Bronchial smooth muscle cell (primary cell): ENCODE measurements at places on chromosomes 6 and 20. TPM values are rescaled to one million over a fixed set of nuclear protein-coding genes. Genes with fewer than 3 reads are reported as not detected.

The OTOR gene
- not detected in 2 replicates for total RNA-seq

The CD109 gene
- 31.4 and 55.3 TPM in 2 replicates for total RNA-seq

The LRRC73 gene
- 0.47 and 0.60 TPM in 2 replicates for total RNA-seq

The GSTA3 gene
- 0.17 TPM in 1 of 2 replicates, not detected in the other for total RNA-seq

The BPIFB1 gene
- not detected in 2 replicates for total RNA-seq

The CST9 gene
- total RNA-seq, result not detected in 2 replicates

The TNFRSF6B gene
- 0.52 and 18.1 TPM in 2 replicates for total RNA-seq

The MYO6 gene
- 10.8 and 15.1 TPM in 2 replicates for total RNA-seq

The ZBP1 gene
- not detected in 2 replicates for total RNA-seq
